ENCODE measurements at places on chromosomes 5 and 9.

- peak; percentile 83 for DNase-seq
These were observed 7.7 kb upstream of the SKP1 start for GRCh38 chr5:134184155-134185135.

GRCh38 chr5:177611446-177612214 lies 11.7 kb downstream of the B4GALT7 start:
- DNase-seq, result no peak

DNA sequence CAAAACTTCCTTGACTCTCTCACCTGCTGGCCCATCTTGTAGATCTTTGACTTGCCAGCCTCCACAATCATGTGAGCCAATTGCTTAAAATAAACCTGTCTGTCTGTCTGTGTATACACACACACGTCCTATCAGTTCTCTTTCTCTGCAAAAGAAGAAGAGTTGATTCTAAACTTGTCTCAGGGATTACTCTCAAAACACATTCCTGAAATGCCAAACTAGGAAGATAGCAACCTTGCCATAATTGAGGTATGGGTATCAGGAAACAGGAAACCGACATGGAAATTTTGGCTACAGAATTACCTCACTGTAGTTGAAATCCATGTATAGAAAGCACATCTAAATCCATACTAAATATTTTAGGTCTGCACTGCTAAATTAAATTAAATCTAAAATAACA lies 483.4 kb downstream of the PLK2 start:
- no peak for DNase-seq

- peak; percentile 33 for DNase-seq
These were observed 16.3 kb downstream of the MAPKAP1 start for GRCh38 chr9:125690679-125691078.

DNA sequence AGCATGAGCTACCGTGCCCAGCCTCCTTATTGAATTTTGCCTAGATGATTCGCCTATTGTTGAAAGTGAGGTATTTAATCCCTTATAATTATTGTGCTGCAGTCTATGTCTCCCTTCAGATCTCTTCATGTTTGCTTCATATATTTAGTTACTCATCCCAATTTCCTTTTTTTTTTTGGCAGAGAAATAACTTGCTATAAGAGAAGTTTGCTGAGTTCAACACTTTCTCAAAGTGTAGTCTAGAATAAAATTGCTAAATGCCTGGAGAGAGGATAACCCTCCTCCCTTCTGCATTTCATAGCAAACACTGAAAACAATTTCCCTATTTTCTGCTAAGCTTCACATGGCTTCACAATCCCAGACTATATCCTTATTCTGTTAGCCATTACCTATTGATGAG lies 136.6 kb upstream of the CD180 start:
- no peak for DNase-seq

DNA sequence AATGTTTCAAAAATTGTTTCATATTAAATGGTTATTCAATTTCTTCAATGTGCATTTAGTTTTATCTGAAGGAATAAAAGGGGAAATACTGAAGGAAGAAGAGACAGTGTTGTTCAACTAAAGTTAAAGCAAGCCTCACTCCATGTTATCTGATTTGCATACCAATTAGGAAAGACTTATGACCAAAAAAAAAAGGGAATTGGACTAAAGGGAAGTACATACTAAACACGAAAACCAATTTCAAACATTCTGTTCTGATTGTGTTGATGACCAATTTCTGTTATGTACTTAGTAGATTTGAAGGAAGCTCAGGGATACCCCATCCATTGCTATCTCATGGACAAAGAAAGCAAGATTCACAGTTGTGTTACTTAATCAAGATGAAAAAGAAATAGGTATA lies 4.9 kb upstream of the GAPT start:
- no peak for DNase-seq

GRCh38 chr5:150075233-150075632 lies 11.1 kb downstream of the CSF1R start:
- DNase-seq, result no peak

- DNase-seq, result no peak
These were observed 34.2 kb downstream of the PTGES start for GRCh38 chr9:129718647-129719046.

- DNase-seq, result no peak
These were observed 127.1 kb upstream of the ICE1 start for GRCh38 chr5:5295351-5295750.

GRCh38 chr5:38575476-38575875 lies 19.0 kb upstream of the LIFR start:
- DNase-seq, result no peak

DNA sequence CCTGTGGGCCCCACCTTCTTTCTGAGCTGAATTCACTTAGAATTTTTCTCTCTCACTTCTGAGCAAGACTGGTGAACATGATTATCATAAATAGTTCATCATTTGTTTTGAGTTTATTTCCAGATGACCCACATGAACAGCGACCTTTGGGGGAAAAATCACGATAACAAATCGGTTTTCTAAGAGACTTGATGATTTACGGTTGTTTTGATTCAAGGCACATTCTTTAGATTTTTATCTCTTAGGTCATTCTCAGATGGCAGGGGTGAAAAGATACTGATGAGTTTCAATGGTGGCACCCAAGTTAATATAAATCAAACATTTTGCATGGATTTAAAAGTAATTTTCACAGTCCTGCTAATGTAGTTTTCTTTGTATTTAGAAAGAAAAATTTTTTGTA lies 95.1 kb downstream of the DMXL1 start:
- no peak for DNase-seq

- DNase-seq, result peak; percentile 64
These were observed 57.7 kb downstream of the APC start for GRCh38 chr5:112795342-112795741.

DNA sequence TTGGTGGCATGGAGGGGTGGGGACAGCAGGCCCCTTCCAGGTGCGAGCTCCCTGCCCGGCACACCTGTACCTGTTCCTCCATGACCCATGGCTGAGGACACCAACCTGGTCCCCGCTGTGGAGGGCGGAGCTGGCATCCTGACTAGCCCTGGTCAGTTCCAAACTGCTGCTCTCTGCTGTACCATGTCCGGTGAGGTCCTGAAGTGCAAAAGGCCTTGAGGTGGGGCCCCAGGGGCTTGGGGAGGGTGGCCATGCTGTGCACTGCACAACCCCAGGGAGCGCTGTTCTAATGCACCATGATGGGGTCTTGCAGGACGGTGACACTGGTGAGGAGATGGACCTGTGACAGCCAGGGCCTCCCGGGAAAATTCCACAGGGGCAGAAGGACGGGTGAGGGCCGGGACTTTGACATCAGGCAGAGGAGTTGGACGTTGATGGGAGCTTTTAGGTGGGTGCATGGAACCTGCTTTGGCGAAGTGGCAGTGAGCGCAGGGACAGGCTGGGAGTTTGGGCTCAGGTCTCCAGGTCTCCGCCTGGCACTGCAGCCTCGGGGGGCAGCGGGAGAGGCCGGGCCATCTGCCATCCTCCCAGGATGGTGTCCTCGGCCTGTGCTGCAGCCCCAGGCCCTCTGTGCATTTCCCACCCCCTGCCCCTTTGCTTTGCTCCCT lies 38.9 kb downstream of the COL5A1 start:
- DNase-seq, result no peak

GRCh38 chr5:89095341-89095740 lies 212.4 kb upstream of the MEF2C start:
- no peak for DNase-seq

- DNase-seq, result no peak
These were observed 12.9 kb upstream of the F2RL1 start for GRCh38 chr5:76805821-76806505.

DNA sequence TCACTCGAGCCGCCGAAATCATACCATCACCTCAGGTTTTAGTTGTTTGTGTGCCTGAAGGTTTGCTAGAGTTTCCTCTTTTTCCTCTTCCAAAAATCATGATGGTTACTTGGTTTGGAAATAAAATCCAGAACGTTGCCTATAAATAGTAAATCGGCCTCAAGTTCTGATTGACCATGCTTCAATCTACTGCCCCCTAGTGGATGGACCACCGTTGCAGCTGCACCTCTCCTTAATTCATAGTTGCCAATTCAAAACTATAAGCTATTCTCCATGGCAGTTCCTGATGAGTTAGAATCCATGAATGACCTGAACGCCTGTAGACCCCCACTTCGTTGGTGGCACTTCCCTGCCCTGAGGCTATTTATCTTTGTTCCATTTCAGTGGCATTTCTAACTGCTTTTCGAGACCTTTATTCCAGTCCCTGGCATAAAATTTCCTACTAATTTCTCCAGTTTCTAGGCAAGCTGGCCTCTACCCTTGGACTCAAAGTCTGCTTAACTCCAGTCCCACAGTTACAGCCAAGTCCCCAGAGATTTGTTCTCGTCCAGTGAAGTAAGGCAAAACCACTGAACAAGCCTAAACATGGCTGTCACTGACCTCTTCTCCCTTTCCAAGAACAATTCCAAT lies 422.6 kb downstream of the EFNA5 start:
- DNase-seq, result peak; percentile 70

GRCh38 chr5:39720136-39720535 lies 295.4 kb upstream of the DAB2 start:
- no peak for DNase-seq

- no peak for DNase-seq
These were observed 820.0 kb upstream of the SEMA6A start for GRCh38 chr5:117394506-117395157.

GRCh38 chr5:76162335-76162734 lies 79.2 kb downstream of the SV2C start:
- no peak for DNase-seq

DNA sequence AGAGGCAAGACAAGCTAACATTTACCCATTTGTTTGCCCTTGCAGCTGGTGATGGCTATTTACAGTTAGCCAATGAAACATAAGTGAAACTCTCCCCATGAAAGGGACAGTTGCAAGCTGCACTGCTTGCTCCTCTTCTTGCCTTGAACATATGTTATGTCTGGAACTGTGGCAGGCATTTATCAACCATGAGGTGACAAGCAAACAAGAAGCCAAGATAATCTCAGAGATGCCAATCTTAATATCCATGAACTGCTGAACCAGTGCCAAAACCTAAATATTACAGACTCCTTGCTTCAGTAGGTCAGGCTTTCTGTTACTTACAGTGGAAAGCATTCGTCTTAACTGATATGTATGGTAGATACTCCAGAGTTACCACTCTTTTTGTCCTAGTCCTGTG lies 133.4 kb downstream of the ACTBL2 start:
- peak; percentile 4 for DNase-seq

- no peak for DNase-seq
These were observed 35.5 kb upstream of the SYNPO start for GRCh38 chr5:150604894-150605440.

DNA sequence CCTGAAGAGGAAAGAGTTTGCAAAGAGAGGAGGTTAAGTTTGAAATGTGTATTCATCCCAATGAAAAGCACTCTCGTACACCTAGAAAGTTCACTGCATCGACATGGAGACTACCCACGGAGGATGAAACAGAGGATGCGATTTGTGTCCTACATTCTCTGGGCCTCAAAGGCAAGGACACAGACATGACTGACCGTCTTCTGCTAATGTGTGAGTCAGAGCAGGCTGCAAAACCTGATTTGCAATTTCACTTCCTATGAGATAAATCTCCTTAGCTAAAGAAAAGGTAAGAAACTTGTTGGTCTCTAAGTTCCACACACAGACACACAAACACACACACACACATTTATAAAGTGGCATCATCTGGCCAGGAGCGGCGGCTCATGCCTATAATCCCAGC lies 98.6 kb downstream of the GNAQ start:
- no peak for DNase-seq

DNA sequence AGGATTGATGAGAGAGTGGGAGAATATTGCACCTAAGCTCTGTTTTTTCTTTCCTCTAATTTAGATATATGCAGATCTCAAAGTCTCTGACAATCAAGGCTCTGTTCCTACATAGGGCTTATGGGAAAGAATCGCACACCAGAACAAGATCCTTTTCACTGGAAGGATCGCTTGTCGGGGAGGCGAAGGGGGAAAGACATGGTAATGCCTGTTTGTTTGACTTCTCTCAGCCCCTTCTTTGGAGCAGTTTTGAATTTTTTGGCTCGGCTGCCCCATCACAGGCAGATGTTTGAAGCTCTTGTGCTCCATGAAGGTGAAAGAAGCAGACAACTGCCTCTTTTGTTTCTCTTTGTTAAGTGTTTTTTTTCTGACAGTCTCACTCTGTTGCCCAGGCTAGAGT lies 599.9 kb upstream of the ZNF608 start:
- DNase-seq, result no peak

GRCh38 chr9:109319626-109320241 lies 1.1 kb downstream of the EPB41L4B start:
- DNase-seq, result no peak

GRCh38 chr9:98790842-98791607 lies 5.3 kb downstream of the ANKS6 start:
- peak; percentile 88 for DNase-seq

DNA sequence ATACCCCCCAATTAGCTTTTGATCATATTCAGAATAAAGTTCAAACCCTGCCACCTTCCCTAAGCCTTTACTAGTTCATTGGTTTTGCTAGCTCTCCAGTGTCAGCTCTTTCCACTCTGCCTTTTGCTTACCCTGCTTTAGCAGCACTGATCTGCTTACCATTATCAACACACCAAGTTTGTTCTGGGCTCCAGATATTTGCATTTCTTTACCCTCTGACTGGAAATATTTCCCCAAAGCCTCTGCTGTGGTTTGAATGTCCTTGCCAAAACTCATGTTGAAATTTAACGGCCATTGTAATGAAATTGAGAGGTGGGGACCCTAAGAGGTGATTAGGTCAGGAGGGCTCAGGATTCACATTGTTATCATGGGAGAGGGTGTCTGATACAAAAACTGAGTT lies 99.5 kb downstream of the GCNT1 start:
- no peak for DNase-seq

GRCh38 chr9:2215921-2216441 lies 200.8 kb downstream of the SMARCA2 start:
- DNase-seq, result no peak

Data from hematopoietic multipotent progenitor cell treated with erythropoietin and hydrocortisone succinate and interleukin-3 and kit ligand, for 6 days (in vitro differentiated cells).